ENCODE measurements at places on chromosomes 3 and 15.

GRCh38 chr3:58749948-58750347 lies 83.4 kb upstream of the FAM3D start:
- no peak for DNase-seq

DNA sequence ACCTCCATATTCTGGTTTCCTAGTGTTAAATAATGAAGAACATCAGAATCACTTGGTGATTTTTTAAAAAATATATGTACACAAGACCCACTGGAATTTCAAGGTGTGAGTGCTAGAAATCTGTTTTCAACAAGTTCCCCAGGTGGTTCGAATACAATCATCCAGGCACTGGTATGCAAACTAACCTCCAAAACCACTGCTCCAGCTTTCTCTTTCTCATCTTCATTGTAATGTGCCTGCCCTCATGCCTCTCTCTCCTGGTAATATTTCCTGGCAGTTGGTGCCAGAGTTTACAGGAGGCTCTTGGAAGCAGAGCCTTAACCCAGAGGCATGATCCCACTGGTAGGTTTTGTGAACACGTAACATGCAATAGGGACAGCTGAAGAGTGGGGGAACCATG lies 163.1 kb upstream of the MANF start:
- DNase-seq = no peak

- no peak for DNase-seq
These were observed 6.7 kb downstream of the SUMF1 start for GRCh38 chr3:4460334-4460733.

GRCh38 chr3:170610321-170610884 lies 24.5 kb upstream of the SLC7A14 start:
- DNase-seq = no peak

DNA sequence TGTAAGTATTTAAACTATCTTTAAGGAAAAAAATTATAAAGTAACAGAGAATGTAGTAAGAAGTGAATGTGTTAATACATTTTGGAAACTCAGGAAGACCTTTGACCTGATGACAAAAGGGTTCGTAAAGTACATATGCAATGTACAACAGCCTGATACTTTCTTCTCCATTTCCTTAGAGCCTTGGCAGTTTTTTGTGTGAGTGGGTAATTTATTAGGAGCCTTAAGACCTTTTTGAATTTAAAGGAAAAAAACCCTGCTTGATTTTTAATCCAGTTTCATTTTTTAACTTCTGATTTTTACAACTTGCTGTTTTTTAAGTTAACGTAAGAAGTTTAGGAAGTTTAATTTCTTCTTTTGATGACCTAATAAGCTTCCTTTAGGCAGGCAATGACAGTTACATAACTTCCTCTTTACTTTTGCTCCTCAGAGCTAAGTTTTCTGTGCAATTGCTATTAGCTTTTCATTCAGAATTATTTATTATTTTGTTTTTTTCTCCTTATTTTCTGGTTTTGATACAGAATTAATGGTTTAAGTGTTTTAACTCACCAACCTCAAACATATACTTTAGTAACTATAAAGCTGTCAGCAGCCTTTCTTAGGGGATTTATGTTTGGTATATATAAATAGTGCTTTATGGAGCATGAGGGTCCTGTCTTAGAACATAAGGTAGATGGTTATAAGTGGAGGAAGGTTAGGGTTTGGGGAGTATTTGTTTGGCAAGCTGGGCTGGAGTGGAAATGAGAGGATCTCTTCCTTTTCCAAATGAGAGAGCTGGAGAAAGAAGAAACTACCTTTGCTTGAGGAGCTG lies 35.2 kb downstream of the ARMC8 start:
- DNase-seq = no peak

GRCh38 chr15:84834969-84835368 lies 17.8 kb downstream of the ALPK3 start:
- no peak for DNase-seq

DNA sequence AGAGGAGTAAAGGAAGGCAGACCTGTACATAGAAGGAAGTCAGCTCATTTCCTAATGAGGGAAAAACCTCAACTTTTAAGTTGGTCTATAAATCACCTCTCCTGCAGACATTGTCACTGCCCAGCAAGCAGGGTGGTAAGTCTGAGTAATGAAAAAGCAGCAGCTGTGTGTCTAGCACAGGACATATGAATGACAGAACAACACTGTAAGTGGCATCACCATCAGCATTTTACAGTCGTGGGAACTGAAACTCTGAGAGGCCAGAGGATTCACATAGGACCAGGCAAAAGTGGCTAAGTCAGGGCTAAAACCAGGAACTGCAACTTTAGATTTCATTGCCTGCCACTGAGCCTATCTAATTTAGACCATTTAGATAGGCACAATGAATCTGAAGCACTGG lies 235.6 kb downstream of the CLSTN2 start:
- DNase-seq = no peak

DNA sequence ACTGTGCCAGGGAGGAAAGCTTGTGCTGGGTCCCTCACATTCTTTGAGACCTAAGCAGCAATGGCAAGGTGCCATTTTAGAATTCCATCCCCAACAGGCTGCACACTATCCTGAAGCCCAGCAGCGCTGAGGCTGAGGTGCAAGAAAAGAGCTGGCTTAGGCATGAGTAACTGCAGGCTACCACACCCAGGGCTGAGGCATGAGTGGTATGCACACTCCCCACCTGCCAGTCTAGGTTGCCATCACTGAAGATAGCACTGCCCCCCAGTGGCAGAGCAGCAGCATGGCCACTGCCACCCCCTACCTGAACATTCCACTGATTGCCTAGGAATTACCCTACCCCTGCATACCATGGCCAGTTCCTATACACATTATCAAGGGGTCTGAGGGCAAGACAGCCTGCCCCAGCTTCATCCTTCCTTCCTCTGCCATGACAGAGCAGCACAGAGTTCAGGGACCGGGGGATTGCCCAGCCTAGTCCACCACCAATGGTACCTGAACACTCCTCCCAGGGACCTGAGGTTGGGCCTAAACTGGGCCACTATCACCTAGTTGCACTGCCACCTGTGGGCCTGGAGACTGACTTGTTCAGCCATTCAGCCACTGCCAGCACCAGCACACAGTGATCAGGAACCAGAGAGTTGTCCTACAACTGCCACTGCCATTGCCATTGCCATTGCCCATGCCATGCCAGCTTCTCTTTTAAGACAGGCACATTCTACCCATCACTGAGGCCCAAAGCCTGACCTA lies 129.8 kb downstream of the SATB1 start:
- peak; percentile 49 for DNase-seq

DNA sequence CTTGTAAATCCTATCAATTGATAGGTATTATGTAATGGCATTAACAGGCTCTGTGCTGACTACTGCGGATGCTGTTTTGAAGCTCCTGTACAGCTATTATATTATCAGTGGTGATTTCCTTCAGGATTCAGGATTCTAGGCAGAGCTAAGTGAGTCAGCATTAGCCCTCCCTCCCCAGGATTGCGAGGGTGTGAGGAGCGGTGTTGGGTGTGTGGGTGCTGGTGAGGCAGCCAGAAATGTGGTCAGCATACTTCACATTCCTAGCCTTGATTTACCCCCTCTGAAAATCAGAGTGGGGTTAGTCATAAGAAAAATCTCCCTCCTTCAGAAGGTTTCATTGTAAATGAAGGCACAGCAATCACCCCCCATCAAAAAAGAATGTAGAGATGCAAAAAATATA lies 72.5 kb downstream of the SNTN start:
- no peak for DNase-seq

GRCh38 chr15:33963831-33964664 lies 4.2 kb upstream of the CHRM5 start:
- no peak for DNase-seq

- no peak for DNase-seq
These were observed 47.0 kb upstream of the HERC1 start for GRCh38 chr15:63880744-63881143.

DNA sequence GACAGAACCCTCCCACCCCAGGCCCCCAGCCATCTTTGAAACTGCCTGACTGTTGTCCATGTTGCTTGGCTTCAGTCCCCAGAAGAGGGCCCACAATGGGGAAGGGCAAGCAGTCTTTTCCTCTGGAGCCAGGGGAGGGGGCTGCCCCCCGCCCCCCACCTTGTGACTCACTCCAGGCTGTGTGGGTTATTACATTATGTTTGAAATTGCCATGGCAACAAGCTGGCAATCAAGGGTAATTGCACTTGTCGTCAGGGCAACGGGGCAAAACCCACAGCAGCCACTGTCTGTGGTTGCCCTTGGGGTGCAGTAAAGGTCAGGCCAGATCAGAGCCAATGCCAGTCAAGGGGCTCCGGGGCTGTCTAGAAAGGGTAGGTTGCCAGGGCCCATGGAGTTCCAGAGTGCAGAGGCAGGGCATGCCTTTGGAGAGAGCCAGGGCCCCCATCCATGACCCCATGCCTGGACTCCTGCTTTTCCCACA lies 3.1 kb upstream of the CAMKV start:
- DNase-seq = no peak

GRCh38 chr3:154889227-154889634 lies 190.9 kb upstream of the MME start:
- DNase-seq = no peak

GRCh38 chr3:121786485-121786884 lies 36.9 kb upstream of the GOLGB1 start:
- no peak for DNase-seq

GRCh38 chr3:147757866-147758265 lies 348.7 kb downstream of the ZIC1 start:
- DNase-seq = no peak

GRCh38 chr3:67389176-67389575 lies 265.2 kb downstream of the SUCLG2 start:
- no peak for DNase-seq

DNA sequence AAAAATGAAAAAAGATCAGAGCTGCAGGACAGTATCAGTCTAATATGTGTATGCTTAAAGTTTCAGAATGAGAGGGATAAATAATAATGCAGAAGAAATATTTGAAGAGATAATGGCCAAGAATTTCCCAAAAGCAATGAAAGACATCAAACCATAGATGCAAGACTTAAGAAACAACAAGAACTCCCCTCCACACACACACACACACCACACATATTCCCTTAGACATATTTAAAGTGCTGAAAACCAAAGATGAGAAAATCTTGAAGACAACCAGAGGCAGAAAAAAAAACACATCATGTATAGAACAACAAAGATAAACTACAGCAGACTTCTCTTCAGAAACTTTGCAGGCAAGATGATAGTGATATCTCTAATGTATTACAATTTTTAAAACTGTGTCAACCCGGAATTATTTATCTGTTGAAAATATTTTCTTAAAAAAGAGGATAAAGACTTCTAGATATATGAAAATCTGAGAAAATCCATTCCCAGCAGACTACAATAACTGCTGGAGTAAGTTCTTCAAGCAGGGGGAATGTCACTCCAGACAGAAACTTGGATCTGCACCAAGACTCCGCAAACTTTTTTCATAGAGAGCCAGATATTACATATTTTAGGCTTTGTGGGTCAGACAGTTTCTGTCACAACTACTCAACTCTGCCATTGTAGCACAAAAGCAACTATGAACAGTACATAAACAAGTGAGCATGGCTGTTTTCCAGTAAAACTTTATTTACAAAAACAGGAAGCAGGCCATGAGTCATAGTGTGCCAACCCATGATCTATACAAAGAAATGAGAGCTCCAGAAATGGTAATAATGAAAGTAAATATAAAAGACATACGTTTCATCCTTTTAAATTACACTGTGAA lies 223.4 kb upstream of the CGNL1 start:
- no peak for DNase-seq

GRCh38 chr15:48281674-48282073 lies 49.6 kb upstream of the DUT start:
- no peak for DNase-seq

GRCh38 chr15:92463352-92463751 lies 69.7 kb downstream of the ST8SIA2 start:
- no peak for DNase-seq

DNA sequence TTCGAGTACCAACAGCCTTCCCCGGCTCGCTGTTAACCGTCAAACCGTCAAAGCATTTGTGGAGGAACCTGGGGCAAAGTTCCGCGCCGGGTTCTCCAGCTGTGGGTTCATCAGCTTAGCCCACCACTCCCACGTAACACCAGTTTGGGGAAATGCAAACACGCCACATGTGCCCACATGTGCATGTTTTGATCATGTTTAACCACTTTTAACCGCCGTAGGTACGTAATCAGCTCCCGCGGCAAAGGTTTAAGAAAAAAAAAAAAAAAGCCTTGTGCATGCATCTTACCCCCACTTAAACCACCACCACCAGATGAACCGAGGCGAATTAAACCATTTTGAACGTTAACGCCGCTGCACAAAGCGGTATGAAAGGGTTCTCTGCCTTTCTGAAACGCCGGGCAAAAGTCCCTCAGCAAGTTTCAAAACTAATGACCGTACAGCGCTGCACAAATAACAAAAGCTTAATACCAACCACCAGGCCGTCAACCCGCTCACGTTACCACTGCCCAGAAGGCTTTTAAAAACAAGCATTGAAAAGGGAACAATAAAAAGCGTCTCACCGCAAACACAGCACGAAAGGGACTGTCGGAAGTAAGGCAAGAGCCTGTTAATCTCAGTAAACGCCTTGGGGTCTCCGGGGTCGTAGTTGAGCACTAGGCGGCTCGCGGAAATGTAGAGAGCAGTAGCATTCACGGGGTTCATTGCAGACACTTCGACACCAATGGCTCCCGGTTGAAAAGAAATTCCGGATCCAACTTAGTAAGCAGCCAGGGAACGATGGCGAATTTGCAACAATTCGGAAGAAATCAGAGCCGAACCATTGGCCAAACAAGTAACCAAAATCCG lies 1.5 kb downstream of the MSL2 start:
- DNase-seq = peak; percentile 38

GRCh38 chr15:57442335-57442734 lies 66.0 kb downstream of the CGNL1 start:
- no peak for DNase-seq

DNA sequence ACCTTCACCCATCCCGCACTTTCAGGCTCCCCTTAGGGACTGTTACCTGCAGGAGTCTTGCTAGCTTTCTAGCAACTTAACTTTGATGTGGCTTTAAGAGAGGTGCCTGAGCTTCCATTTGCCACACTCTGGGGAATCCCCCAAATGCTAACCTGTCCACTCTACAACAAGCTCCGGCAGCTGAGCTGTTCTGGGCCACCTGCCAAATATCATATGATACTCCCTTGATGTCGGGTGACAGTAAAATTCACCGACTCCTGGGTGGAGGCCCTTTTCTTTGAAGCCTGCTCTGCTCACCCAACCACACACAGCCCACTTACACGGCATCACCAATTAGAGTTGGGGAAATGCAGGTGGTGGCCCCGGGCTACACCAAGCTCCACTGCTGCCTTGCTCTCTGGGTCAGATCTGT lies 38.0 kb upstream of the XCR1 start:
- DNase-seq = peak; percentile 56

DNA sequence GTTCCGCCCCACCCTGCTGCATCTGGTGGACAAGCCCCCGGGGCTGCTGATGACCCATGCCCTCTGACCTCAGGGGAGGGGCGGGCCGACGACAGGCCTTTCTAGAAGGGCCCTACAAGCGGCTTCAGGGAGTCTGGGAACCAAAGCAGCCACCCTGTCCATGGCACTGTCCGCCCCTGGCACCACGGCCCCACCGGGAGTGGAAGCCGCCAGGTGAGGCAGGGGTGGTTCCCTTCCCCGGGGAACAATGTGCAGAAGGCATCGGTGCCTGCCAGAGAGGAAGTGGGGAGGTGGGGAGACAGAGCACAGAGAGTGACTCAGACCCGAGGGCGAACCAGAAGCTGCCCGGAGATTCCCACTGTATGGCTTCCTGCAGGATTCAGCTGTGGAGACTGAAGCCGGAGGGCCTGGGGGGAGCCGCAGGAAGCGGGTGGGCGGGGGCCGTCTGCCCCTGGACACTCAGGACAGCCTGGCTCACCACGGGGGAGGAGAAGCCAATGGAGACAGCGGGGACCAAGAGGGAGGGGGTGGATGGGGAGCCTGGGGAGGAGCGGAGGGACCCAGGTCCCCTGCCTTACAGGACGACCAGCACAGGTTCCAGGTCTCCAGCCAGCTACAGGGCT lies 134.0 kb downstream of the TPRA1 start:
- no peak for DNase-seq

- no peak for DNase-seq
These were observed 8.9 kb upstream of the ADPGK start for GRCh38 chr15:72792431-72792830.
